ENCODE measurements at places on chromosomes 11 and 22. TPM values are rescaled to one million over a fixed set of nuclear protein-coding genes. Genes with fewer than 3 reads are reported as not detected.

The OR5B21 gene
- not detected for total RNA-seq

The ADM gene
- 20.8 TPM for total RNA-seq

The KRTAP5-7 gene
- total RNA-seq: not detected

The KCNK4 gene
- total RNA-seq: not detected

The RAPSN gene
- total RNA-seq: not detected

The PRR33 gene
- 0.10 TPM for total RNA-seq

The SEZ6L gene
- total RNA-seq: 0.65 TPM

The C11orf87 gene
- total RNA-seq: not detected

- no peak for DNase-seq
These were observed 5.4 kb downstream of the SEC14L2 start for GRCh38 chr22:30402028-30402765.

DNA sequence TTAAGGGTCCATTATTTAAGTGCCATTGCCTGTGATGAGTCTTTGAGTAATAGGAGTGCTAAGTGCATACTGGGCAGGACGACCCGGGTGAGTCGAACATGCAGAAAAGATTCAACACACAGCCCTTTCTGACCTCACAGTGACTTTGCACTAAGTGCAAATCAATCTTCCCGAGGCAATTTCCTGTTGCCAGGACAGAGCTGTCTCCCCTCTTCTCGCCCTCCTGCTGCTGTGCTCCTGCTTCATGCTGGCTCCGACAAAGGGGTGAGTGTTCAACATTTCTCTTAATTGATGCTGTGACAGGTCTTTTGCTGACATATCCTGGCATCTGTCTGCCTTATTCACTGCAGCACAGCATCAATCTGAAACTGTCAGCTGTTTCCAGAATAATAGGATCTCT lies 42.0 kb downstream of the MCHR1 start:
- DNase-seq: no peak

DNA sequence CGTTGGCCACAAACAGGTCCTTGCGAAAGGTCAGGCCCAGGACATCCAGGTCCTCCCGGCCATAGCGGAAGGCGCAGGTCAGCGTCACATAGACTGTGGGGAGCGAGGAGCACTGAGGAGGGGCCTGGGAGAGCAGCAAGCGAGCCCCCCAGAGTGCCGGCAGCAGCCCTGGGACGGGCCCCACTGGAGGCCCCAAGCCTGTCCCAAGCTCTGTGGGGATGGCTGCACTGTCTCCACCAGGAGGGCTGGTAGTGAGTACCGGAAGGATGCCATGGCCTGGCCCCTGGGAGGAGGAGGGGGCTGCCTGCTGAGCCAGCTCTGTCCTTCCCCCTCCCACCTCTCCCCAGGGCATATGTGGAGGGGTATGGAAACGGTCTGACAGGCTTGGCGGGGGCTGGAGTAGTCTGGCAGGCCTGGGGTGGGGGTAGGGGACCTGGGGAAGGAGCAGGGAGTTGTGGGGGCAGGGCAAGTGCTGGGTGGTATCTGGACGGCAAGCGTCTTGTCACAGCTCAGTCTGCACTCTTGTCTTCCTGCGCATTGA lies 42.9 kb downstream of the TPBGL start:
- DNase-seq: peak; percentile 17

- no peak for DNase-seq
These were observed 9.2 kb downstream of the MAPK1 start for GRCh38 chr22:21858025-21858764.

GRCh38 chr11:41716862-41717261 lies 257.4 kb upstream of the LRRC4C start:
- no peak for DNase-seq

- DNase-seq: no peak
These were observed 20.4 kb upstream of the POGLUT3 start for GRCh38 chr11:108518581-108518980.

DNA sequence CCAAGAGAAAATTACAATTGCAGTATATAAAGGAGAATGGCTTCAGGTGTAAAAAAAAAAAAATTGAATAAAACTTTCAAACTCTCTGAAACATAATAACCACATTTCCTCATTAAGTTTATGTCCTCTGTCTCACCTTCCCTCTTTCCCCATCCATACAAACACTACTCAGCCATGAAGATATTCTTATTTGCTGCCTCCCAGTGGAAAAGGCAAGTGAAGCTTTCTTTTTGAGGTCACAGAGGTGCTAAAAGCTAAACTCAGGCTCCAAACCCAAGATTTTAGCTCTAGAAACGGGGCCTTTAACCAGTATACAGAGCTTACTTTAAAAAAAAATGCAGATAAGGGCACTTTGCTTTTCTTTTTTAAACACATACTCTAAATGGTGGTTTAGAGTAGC lies 1568.5 kb downstream of the FAM181B start:
- no peak for DNase-seq

GRCh38 chr11:122647736-122648275 lies 7.7 kb upstream of the UBASH3B start:
- DNase-seq: no peak

Data from left cardiac atrium (tissue), 4 donors.